NCI-H1092 (cell line): ENCODE measurements at places on chromosomes 3 and 15.

GRCh38 chr3:74613060-74613459, 1.4 kb downstream of the CNTN3 start:
- DNase-seq = no peak

GRCh38 chr3:23876923-23877322, 39.9 kb downstream of the NKIRAS1 start:
- DNase-seq = no peak

- DNase-seq = no peak
These were observed 89.6 kb downstream of the MITF start for GRCh38 chr3:69828817-69829216.

DNA sequence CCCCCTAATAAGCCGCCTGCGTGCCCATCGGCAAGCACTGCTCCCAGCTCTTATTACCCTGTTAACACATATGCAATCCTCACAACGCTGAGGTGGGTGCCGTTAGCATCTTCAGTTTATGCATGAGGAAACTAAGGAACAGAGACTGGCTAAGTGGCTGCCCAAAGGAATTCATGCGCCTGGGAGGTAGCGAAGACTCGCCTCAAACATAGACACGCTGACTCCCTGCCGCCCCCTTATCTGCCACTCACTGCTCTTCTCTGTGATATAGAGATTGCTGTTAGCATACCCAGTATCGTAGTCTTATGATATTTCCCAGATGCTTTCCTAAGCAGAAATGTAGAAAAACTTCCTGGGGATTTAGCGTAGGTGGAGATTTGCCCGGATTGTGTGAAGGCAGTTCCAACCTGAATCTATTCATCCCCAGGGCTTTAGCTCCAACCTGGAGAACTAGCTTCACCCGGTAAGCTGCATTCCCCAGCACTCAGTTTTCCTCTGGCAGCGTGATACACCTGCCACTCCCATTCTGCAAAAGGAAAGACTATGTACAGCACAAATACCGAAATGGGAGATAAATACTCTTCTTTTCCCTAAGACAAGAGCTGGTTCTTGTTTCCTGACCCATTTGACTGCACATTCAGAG, 23.7 kb upstream of the CD47 start:
- no peak for DNase-seq
